ENCODE measurements at places on chromosomes 7 and 10.

DNA sequence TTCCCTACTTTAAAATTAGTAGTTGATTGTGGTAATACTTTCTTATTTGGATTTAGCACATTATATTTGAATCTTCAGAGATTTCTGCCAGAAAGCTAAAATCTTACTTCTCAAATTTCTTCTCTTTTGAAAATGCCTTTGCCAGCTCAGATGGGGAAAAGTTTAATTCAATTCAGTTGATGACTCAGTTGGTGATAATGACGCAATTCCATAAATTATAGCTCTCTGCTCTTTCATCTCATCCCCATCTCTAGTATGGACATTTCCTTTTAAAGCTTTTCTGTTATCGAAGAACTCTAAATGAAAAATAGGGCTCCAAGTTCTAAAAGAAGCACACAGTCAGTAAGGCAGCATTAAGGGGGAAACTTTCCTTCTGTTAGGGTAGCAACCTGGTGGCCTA lies 25.5 kb downstream of the RNLS start:
- DNase-seq = peak; percentile 12

DNA sequence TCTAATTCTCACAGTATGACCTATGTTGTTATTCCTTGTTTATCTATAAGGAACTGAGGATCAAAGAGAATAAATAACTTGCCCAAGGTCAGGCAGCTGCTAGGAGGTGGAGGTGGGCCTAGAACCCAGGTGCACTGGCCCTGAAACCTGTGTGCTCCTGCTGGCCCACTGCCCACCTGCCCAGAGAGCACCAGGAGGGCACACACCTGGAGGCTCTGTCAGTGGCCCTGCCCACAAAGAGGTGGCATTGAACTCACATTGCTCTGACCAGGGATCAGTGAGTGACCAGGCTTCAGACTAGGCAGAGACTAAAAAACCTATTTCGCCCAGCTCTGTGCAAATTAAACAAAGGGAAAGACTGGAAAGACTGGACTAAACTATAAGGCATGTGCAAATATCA lies 210.6 kb downstream of the TNS3 start:
- DNase-seq = no peak

GRCh38 chr7:110940756-110941155 lies 150.2 kb upstream of the LRRN3 start:
- DNase-seq = no peak

GRCh38 chr10:116450861-116451260 lies 23.2 kb downstream of the PNLIPRP3 start:
- DNase-seq = peak; percentile 63

DNA sequence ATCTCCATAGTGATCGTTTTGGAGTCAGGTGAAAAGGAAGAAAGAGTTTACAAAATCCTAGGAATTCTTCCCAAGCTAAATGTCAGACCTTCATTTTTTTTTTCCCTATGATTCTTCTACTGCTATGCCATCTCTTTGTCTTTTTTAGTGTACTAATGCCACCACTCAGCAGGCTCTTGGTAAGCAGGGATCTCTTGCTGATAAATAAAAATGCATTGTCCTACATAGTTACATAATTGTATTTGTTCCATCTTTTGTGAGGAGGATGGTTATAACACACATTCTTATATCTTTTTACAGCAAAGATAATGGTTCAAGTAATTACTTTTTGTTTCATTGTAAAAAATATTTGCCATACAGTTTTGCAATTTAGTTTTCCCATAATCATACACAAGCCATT lies 36.8 kb upstream of the AFAP1L2 start:
- no peak for DNase-seq

- DNase-seq = no peak
Observed at GRCh38 chr10:72719941-72720592, 28.1 kb downstream of the MCU start.

- peak; percentile 41 for DNase-seq
Observed at GRCh38 chr7:105878746-105879605, 2.6 kb upstream of the ATXN7L1 start.

GRCh38 chr7:3042861-3043489 lies 692 bp downstream of the CARD11 start:
- no peak for DNase-seq

GRCh38 chr7:46695051-46695708 lies 774.1 kb upstream of the IGFBP3 start:
- no peak for DNase-seq

GRCh38 chr10:31693491-31693890 lies 235.1 kb downstream of the ARHGAP12 start:
- peak; percentile 51 for DNase-seq

DNA sequence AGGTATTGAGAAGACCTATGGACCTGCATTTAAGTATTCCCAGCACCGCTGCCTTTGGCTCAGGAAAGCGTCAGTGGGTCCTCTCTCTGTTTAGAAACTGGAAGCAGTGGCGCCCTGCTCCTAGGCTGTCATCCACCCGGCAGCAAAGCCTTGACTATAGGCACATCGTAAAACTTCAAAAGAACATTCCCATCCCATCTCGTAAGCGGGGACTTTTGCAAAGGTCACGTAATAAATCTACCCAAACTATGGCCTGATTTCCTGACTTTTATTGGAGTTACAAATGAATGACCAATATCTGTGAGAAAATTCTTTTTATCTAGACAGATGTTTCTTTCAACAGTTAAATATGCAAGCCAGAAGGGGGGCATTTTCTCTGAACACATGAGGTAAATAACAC lies 115.8 kb upstream of the TCERG1L start:
- no peak for DNase-seq

DNA sequence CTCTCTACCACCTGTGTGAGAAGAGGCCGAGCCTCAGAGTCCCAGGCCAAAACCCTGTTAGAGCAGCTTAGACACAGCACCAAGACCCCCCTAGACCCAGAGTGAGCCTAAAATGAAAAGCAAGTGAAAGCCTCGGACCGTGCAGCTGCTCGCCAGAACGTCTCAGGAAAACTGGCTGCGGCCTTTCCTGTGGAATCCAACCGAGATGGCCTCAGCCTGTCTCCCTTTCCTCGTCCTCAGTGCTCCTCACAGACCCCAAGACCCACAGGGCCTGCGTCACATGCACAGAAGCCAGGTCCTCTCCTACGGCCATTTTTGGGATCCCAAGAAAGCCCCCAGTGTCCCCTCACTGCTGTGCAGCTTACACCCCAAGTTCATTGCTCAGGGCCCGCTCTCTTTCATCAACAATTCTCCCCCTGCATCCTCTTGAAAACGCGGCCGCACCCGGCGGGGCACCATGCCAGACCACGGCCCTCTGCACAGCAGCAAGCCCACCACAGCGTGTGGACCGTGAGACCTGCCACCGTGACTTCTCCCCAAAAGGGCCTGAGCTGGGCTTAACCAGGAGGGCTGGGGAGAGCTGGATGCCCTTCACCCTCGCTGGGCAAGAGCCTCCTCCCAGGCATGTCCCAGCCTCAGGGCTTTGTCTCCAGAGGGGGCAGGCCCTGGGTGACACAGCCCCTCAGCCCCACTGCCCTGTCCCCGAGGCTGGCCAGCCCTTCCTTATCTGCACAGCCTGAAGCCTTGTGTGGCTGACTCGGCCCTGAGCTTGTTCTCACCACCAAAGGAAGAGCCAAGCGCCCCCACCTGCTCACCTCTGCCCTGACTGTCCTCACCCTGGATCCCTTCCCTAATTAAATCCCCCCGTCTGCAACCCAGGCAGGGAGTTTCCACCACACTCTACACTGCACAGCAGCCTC lies 142.9 kb downstream of the PTPRN2 start:
- no peak for DNase-seq

GRCh38 chr7:108419961-108420908 lies 36.0 kb downstream of the NRCAM start:
- peak; percentile 39 for DNase-seq

- DNase-seq = peak; percentile 87
Observed at GRCh38 chr10:78657163-78657861, 411.5 kb upstream of the ZMIZ1 start.

DNA sequence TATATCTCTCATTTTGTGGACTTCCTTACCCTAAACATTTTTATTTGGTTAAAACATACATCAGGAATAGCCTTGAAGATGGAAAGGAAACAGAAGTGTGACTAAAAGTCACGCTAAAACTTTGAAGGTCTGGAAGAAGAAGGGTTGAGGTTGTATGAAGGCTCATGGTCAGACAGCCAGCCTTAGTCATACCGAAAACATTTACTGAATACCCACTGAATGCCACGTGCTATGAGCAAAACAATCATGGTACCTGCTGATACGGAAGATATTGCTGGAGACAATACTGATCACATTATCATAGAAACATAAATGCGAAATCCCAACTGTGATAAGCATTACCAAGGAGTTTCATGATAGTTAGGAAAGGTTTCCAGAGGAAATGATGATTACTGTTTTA lies 64.0 kb downstream of the PDZD8 start:
- DNase-seq = no peak

- DNase-seq = no peak
Observed at GRCh38 chr7:134371536-134371935, 54.8 kb upstream of the SLC35B4 start.

- no peak for DNase-seq
Observed at GRCh38 chr10:123651421-123652047, 14.6 kb upstream of the GPR26 start.

GRCh38 chr7:18221377-18222293 lies 194.0 kb upstream of the PRPS1L1 start:
- DNase-seq = peak; percentile 65

DNA sequence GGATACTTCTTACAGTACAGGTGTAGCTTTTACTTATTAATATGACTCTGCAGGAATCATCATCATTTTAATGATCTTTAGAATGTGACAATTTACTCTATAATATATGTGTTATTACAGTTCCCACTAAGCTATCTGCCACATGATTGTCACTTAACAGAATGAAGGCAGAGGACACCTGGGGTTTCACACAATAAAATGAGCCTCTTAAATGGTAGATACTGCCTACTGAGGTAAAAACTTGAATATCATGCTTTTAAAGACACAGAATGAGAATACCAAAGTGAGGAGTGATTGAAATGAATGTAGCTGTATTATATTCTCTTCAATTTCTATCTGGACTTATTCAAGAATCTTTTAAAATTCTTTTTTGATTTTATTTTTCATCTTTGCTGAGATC lies 1255.3 kb upstream of the LRRN3 start:
- DNase-seq = no peak

DNA sequence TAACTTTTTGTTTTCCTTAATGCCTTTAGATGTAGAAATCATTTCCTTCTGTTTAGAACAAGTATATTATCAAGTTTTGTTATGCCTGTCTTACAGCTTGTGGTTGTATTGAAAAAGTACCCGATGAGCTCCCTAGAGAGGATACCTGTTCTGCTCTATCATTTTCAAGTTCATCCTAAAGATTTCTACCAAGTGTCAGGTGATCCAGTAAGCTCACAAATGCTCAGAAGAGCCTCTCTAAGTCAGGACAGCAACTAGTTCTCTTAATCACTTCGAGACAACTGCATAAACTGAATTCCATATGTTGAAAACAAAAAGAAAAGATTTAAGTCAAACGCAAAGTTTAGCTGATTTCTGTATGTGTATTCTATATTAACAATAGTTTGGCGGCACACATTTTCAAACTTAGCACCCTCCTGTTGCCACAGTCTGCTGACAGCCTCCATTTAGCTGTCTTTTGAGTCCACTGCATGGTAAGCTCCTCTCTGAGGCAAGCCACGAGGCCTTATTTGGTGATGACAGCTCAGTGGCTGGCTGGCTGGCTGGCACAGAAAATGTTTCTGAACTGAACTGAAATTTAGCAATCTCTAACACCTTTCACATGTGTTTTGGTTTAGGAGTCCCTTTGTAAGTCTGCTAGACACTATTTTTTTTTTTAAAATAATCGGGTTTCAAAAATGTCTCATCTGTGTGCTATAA lies 59.4 kb downstream of the SEMA3C start:
- DNase-seq = no peak

DNA sequence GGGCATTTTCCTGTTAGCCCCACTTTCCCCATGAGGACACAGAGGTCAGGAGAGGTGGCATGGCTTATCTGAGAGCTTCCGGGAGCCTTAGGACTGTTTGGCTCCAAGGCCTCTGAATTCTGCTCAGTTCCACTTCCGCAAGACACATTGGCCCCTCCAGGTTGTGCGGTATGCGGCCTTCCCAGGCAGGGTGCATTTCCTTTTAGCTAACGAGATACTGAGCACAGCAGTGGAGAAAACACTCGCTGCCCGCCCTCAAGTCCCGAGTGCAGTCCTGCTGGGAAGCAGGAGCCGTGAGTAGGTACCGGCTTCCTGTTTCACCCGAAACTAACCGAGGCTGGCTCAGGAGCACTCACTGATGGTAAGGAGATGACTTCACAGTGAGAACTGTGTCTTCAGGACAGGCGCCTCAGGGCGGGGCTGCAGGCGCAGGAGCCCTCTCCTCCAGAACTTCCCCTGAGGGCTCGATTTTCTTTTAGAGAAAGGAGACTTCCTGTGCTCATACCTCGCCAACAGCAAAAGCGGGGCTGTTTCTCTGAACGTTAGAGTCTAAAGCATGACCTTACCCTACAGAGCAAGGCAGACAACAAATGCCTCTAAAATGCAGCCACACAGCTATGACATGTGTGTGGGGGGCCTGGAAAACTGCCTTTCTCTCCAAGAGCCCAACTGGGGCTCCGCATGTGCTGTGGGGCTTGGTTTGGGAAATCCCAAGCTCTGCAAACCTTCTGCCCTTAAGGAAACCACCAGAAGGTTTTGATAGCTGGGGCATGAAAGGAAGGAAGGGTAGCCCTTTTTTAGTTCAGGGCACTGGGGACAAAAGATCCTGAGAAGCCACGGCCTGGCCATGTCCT lies 25.9 kb downstream of the RGS10 start:
- peak; percentile 87 for DNase-seq

GRCh38 chr7:124276005-124276622 lies 243.2 kb upstream of the TMEM229A start:
- peak; percentile 2 for DNase-seq

DNA sequence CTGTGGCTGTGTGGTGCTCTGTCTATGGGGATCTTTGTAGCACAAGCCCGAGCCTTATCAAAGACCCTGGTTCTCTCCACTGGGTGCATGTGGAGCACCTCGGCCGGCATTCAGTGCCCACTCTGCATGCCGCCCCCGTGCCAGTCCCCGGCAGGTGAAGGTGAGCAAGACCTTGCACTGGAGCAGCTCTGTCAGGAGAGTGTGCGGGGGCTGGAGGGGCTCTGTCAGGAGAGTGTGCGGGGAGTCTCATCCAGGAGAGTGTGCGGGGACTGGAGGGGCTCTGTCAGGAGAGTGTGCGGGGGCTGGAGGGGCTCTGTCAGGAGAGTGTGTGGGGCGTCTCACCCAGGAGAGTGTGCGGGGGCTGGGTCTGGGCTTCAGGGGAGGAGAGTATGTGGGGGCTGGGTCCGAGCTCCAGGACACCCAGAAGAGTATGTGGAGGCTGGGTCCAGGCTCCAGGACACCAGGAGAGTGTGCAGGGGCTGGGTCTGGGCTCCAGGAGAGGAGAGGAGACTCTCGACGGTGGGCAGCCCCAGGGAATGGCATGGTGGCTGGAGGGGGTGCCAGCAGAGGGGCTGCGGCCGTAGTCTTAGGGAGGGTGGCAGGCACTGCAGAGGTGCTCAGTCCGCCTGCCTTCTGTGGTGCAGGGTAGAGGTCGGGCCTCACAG lies 40.8 kb downstream of the INPP5A start:
- DNase-seq = no peak

DNA sequence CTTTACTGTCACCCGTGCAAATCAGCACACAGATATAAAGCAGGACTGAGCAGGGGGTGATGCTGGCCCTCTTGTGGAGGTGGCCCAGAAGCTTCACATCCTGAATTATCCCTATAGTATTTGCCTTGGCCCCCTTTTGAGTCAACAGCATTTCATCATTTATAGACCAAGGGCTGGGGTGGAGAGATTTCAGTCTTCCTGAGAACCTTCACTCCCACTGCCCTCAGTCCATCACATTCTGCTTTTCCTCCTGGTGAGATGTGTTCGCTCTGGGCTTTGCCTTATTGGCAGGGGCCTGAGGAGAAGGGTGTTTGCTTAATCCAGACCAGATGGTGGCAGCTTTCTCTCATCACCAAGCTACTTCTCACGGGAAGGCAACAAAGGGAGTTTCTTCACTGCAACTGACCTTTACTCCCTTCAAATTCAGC lies 47.7 kb downstream of the NOC3L start:
- DNase-seq = no peak
